ENCODE measurements at places on chromosomes 1 and 21.
A peak's percentile ranks its signal among the peaks of the same experiment; 100 is the strongest.

- no peak for DNase-seq
Measured at GRCh38 chr1:27116697-27117096, 38.2 kb downstream of the SLC9A1 start.

DNA sequence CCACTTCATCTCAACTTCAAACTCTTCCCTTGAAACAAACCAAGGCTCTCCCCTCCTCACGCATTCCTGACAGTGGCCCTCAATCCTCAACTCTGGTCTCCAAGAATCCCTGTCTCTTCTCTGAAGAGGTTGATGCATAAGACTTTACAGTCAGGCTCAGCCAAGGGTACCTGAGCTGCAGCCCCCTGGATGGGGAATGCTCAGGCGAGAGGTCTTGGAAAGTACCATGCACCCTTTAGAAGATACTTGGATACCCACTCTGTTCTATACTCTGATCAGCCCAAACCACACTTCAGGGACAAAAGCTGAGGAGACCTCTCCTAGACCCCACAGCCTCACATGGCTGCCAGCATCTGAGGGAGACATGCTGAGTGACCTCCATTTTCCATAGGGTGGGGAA, 536 bp upstream of the PGLYRP3 start:
- DNase-seq = no peak

GRCh38 chr1:235127732-235128455, 743 bp downstream of the TOMM20 start:
- no peak for DNase-seq

- DNase-seq = no peak
Measured at GRCh38 chr1:218415726-218416125, 70.6 kb downstream of the TGFB2 start.

GRCh38 chr1:42210421-42211133, 46.0 kb upstream of the GUCA2A start:
- DNase-seq = no peak

DNA sequence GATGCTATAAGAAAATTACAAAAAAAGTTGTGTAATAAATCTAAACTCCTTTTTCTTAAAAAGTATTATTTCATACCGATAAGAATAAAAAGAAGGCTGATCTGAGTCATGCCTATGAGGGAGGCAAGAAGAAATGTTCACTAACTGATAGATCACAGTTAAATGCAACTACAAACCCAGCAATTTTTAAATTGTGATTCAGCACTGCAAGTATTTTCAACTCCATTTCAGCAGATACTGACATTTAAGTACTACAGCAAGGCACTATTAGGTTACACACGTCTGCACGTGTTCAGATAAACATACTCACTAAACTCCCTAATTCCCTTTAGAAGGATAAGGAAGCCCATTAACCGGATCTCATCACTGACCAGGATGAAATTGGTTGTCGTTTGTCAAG, 213.3 kb upstream of the ZRANB2 start:
- no peak for DNase-seq

- no peak for DNase-seq
Measured at GRCh38 chr1:88737338-88737927, 53.4 kb downstream of the PKN2 start.

DNA sequence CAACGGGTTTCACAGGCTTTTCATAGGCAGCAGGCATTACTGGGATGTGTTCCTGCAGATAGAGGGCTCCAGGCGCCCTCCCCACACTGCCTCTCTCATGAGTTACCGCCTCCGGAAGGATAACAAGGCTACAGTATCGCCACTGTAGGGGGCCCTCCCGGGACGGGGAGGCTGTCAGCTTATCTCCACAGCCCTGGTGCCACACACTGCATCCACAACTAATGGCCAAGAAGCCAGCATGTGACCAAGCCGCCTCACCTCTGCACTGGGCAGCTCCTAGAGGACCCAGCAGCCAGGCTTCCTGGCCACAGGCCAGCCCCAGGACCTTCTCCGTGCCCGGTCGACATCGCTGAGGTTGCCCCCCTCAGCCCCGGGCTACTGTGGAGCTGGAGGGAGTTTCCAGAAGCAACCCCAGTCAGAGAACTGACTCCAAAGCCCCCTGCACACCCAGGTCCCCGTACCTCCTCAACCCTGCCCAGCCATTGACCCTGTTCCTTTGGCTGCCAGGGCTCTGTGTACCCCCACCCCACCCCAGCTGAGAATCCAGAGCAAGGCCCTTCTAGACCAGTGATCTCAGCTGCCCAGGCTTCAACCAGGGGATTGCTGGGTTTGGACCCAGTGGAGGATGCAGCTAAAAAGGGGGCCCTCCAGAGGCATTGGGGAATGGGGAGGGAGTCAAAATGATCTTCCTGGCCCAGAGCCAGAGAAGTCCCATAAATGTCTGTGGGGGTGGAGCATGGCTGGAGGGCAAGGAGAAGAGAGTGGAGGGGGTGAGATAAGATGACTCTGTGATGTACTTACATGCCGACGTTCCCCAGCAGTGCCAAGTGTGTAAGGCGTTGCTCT, 45.0 kb downstream of the NEK2 start:
- no peak for DNase-seq

DNA sequence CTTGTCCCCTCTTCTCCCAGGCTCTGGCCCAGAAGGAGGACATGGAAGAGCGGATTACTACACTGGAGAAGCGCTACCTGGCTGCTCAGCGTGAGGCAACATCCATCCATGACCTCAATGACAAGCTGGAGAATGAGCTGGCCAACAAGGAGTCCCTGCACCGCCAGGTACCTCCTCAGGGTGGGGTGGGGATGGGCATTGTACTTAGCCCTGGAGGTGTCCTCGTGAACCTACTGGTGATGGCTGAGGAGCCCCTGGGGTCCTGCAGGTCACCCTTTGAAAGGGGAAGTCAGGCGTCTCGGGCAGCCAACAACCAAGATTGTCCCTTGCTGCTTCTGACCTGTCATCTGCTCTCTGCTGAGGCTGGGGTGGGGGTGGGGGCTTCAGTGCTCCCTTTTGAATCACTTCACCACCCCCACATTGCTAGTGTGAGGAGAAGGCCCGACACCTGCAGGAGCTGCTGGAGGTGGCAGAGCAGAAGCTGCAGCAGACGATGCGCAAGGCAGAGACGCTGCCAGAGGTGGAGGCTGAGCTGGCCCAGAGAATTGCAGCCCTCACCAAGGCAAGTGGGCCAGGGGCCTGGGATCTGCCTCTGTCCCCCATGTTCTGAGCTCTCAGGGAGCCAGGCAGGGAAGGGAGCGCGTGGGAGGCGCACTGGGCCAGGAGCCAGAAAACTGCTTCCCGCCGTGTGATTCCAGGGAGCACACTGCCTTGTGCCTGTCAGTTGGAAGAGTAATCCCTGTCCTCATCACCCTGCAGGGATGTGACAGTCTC, 19.7 kb downstream of the PPFIA4 start:
- no peak for DNase-seq

- DNase-seq = no peak
Measured at GRCh38 chr1:3560251-3560871, 50.9 kb downstream of the MEGF6 start.

DNA sequence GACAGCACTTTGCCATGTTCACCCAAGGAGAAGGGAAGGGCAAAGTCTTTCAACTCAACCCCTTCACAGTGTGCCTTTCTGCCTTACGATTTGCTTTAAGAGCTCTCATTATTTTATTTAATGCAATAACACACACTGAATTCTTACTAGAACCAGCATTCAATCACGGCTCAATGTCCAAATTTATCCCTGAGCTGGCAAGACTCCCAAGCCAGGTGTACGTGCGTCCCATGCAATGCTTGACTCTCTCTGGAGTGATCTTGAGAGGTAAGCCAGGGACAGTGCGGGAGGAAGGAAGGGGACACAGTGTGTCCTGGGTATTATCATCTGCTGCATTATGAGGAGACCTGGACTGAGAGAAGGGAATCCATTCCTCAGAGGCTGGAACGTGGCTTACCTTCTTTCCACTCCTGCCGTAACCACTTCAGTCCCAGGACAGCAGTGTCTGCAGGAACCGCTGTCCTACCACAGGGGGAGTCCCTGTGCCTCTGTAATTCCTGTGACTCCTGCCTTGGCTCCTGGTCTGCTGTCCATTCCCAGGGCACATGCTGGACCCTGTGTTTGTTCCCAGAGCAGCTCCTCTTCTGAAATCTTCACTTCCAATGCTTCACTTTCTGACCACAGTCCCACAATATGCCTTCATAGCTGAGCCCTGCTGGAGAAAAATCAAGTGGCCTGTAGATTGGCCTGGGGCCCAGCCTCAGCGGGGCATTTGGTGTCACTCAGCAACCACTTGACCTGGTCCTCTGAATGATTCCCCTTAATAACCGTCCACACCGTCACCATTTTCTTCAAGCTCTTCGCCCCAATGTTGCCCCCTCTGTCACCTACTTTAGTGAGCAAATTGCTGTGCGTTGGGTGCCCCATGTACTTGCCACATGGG, 28.6 kb upstream of the STUM start:
- DNase-seq = no peak

- peak; percentile 9 for DNase-seq
Measured at GRCh38 chr1:235327559-235328270, at the start of gene ARID4B. Gene ARID4B (minus strand): TSS chr1:235328179. CDS start chr1:235326919, 1,260 bp downstream.

DNA sequence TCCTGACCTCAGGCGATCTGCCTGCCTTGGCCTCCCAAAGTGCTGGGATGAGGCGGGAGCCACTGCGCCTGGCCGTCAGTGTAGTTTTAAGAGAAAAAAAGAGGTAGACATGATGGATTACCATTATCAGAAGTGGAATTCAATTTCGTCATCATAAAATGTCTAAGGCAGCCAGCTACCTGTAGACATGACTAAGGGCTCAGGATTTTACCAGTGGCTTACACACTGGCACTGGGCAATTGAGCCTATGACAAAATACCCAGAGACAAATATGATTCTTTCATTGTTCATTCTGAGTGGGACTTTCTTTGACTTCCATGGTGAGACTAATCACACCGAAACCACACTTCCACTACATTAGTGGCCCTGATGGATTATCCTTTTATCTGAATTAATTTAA, 181.5 kb downstream of the GABPA start:
- no peak for DNase-seq

DNA sequence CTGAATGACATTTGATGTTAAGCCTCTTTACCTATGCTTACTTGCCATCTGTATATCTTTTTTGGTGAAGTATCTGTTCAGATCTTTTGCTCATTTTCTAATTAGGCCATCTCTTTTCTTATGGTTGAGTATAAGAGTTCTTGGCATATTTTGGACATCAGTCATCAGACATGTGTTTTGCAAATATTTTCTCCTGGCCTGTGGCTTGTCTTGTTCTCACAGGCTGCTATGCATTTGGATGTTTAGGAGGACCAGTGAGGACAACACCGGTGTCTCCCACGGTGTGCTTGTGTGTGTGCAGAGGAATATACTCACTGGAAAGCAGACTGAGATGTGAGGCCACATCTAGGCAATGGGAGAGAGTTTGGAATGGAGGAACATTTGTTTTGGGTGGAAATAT, 87.1 kb upstream of the LYST start:
- DNase-seq = no peak

- DNase-seq = no peak
Measured at GRCh38 chr1:2595261-2595811, 8.8 kb downstream of the PRXL2B start.

DNA sequence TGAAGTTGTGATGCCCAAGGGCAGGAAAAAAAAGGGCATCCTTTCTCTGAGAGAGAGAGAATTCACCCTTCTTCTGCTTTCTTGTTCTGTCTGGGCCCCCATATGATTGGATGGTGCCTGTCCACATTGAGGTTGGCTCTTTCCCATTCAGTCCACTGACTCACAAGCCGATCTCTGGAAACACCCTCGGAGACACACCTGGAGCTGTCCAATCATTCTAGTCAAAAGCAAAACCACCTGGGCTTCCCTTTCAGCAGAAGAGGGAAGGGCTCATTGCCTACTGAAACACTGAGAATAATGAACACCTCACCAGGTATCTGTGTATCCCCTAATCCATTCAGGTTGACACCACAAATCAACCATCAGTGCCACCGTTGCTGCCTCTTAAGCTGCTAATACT, 103.7 kb upstream of the GNG12 start:
- DNase-seq = no peak

DNA sequence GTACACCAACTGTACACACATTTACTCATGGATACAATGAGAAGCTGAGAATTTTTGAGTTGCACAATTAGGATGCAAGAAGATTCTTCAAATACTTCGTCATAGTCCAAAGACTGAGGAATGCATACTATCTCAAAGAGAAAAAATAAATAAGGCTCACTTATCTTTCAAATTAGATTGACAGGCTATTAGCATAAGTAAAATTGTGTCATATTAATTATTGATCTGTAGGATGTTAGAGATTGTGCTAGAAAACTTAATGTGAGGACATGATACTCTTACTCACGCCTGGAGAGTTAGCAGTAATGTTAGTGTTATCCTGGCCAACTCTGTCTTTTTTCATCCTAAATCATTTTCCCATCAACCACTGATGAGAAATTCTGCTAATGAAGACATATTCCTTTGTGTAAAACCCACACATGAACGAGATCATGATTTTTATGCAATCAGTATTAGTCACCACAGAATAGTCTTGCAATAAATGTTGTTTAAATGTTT, 659.0 kb downstream of the LTN1 start:
- DNase-seq = no peak

DNA sequence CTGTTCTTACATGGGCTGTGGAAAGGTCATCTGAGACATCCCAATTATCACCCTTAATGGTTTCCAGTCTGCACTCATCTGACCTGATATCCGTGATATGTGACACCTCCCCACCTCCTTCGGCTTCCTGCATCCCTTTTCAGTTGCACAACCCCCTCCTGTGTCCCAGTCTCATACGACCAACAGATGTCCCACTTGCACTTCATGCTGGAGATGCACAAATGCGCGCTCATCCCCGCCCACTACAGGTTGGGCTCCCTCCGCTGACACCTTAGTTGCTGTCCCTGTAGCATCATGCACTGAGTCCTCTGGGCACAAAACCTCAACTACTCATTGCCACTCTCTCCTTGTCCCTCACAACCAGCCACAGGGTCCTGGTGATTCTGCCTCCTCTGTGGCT, 94.4 kb downstream of the MIS18A start:
- DNase-seq = no peak

- DNase-seq = no peak
Measured at GRCh38 chr1:61280452-61280851, 198.1 kb downstream of the NFIA start.

GRCh38 chr21:44835647-44835973, 17.7 kb upstream of the SUMO3 start:
- DNase-seq = no peak

GRCh38 chr1:59418363-59419144, 121.7 kb downstream of the FGGY start:
- no peak for DNase-seq

- DNase-seq = no peak
Measured at GRCh38 chr1:48214820-48215219, 7.7 kb upstream of the SLC5A9 start.

DNA sequence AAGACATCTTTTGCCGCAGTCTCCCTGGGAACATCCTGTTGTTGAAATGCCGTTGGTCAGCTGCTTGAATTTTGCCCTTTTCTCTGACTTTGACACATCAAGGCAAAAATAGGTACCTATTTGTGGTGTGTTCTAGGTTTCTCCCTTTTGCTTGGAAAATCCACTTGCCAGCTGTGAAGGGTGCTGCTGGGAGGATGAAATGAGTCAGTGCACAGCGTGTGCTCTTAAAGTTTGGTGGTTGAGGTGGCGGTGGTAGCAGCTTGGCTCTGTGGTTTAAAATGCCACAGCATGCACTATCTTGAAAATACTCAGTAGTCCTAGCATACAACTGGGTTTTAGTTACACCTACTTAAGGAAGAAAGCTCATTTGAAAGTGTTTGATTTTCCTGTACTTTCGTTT, 183.8 kb downstream of the DHRS3 start:
- DNase-seq = peak; percentile 27
